ENCODE measurements at places on chromosomes 7 and 10. TPM values are rescaled to one million over a fixed set of nuclear protein-coding genes. Genes with fewer than 3 reads are reported as not detected.

Gene OR2A7
- total RNA-seq, result 0.50 TPM

Gene DCLRE1A
- 9.4 TPM for total RNA-seq

Gene GIMAP6
- total RNA-seq, result under 0.01 TPM

Gene TSPAN33
- 0.17 TPM for total RNA-seq

Gene UNCX
- not detected for total RNA-seq

Gene TRPV6
- not detected for total RNA-seq

Gene PARD3
- 46.4 TPM for total RNA-seq

Gene CALCR
- not detected for total RNA-seq

Gene RBP3
- total RNA-seq, result not detected

Gene ZNF518A
- total RNA-seq, result 19.0 TPM

Gene OTUD1
- total RNA-seq, result 6.8 TPM

Gene ZNF365
- total RNA-seq, result 5.8 TPM

Gene LRRC61
- 0.33 TPM for total RNA-seq

Gene FGFBP3
- total RNA-seq, result 0.50 TPM

Gene PPP1R17
- not detected for total RNA-seq

Gene SLC39A12
- total RNA-seq, result not detected

Gene MTURN
- 16.9 TPM for total RNA-seq

Gene ATG9B
- under 0.01 TPM for total RNA-seq

Gene DYDC2
- total RNA-seq, result not detected

Gene TMEM209
- total RNA-seq, result 9.5 TPM

Gene CADPS2
- 40.8 TPM for total RNA-seq

Gene ACSM6
- not detected for total RNA-seq

Gene ANKRD2
- total RNA-seq, result 1.8 TPM

Gene ACTL6B
- not detected for total RNA-seq
